Astrocyte (in vitro differentiated cells and primary cell): ENCODE measurements at places on chromosomes 7 and 10. TPM values are rescaled to one million over a fixed set of nuclear protein-coding genes. Genes with fewer than 3 reads are reported as not detected.

- no peak overlapping the region for H3K27ac ChIP-seq
- H3K4me3 ChIP-seq = no peak overlapping the region
- no peak for DNase-seq
- peaks cover 16% of the 10 kb centered on the region for H3K36me3 ChIP-seq
- H3K4me1 ChIP-seq = peaks cover 3% of the 10 kb centered on the region
These were observed 117.3 kb downstream of the SVIL start for GRCh38 chr10:29517352-29517923.

GRCh38 chr7:125412890-125413665, 483.5 kb upstream of the POT1 start:
- H3K36me3 ChIP-seq = no peaks in the 10 kb centered on the region
- no peak overlapping the region for H3K4me3 ChIP-seq
- H3K4me1 ChIP-seq = no peaks in the 10 kb centered on the region
- H3K27me3 ChIP-seq = no peaks in the 10 kb centered on the region

- DNase-seq = no peak
- H3K4me3 ChIP-seq = no peak overlapping the region
- peaks cover 7% of the 10 kb centered on the region for H3K4me1 ChIP-seq
- no peak overlapping the region for H3K27ac ChIP-seq
- no peaks in the 10 kb centered on the region for H3K36me3 ChIP-seq
- no peaks in the 10 kb centered on the region for H3K27me3 ChIP-seq
These were observed 350.3 kb downstream of the GALNT17 start for GRCh38 chr7:71482284-71482683.

DNA sequence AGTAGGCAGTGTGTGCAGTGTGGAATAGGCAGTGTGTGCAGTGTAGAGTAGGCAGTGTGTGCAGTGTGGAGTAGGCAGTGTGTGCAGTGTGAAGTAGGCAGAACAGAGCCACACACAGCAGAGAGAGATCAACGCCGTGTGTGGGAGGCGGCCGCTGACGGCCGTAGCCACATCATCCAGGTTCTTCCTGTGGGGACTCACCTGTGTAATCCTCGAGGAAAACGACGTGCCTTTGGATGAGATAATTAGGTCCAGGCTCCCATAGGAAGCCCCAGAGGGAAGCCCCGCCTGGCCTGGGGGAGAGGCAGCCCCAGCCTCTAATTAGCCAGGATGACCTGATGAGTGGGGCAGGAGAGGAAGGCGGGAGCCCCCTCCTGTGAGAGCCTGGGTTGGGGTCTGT, 25.4 kb downstream of the KNDC1 start:
- H3K36me3 ChIP-seq = no peaks in the 10 kb centered on the region
- H3K27ac ChIP-seq = no peak overlapping the region
- H3K4me1 ChIP-seq = no peaks in the 10 kb centered on the region
- no peaks in the 10 kb centered on the region for H3K27me3 ChIP-seq
- DNase-seq = no peak

DNA sequence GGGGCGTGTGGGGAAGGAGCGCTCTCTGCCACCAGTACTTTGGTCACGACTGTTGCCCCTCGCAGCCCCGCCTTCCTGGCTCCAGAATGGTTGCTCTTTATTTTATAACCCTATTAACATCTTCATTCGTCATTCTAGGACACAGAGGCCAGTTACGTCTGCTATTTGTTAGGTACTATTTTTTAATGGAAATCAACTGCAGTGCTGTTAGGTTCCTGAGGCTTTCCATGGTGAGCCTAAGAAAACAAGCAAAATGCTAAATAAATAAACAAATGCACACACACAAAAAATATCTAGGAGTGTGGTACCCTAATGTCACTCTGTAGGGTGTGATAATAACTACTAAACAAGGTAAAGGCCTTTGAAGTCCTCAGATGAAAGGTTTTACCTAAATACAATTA, 71.1 kb downstream of the SLC37A3 start:
- no peaks in the 10 kb centered on the region for H3K4me1 ChIP-seq
- peaks cover 2% of the 10 kb centered on the region for H3K27me3 ChIP-seq
- H3K36me3 ChIP-seq = no peaks in the 10 kb centered on the region
- H3K27ac ChIP-seq = no peak overlapping the region
- no peak overlapping the region for H3K4me3 ChIP-seq

DNA sequence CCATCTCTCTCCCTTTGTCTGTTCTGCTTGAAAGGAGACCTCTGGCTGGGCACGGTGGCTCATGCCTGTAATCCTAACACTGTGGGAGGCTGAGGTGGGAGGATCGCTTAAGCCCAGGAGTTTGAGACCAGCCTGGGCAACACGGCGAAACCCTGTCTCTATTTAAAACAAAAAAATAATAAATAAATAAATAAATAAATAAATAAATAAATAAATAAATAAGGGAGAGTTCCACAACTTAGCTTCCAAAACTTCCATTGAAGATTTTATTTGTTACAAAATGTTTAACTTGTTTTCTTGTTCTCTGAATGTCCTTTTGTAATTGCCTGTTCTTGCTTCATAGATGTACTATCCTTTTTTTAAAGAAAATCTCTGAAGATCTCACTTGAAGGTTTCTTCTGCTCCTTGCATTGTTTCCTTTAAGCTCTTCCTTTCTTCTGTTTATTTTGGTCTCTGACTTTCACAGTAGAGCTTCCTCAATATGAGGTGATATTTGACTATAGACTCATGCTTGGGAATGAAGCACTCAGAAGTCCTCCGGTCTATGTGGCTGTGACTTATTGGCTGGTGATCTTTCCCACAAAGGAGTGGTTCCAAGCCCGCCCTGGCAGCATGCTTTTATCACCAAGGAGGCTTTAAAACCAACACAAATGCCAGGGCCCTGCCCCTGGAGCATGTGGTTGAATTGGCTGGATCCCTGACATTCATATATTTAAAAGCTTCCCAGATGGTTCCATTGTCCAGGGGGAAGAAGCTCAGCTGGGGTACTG, 18.1 kb upstream of the NPTX2 start:
- no peaks in the 10 kb centered on the region for H3K36me3 ChIP-seq
- DNase-seq = no peak
- H3K4me3 ChIP-seq = no peak overlapping the region
- H3K27ac ChIP-seq = no peak overlapping the region
- H3K27me3 ChIP-seq = peaks cover 2% of the 10 kb centered on the region
- H3K4me1 ChIP-seq = no peaks in the 10 kb centered on the region

DNA sequence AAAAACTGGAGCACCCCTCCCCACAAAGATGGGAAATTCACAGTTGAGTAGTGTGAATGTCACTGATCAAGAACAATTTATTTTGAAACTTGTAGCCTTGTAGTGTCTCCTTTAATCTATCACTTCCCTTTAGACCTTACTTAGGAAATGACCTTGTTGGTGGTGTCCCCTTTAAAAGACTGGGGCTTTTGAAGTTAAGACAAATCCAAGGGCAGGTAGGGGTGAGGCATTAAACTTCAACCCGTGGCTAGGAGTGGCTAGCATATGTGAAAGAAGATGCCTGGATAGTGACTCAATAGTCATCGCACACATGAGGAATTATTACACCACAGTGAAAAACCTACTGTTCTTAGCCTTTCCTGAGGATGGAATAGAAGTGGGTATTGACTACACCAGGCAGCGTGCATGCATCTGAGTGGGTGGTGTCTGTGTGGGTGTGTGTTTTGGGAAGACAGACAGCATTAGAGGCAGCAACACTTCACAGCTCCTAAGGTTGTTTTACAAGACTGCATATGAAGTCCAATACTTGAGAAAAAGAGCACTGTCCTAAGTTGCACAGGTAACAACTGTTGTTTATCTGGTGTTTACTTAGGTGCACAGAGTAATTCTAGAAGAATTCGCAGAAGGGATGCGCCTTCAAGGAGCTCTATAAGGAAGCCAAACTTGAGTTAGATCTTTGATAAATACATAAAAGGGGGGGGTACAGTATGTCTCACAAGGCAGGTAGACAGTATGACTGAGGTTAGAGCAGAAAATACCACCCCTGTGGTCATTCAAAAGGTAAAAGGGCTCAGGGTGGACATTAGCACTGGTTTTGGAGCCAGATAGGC, 32.9 kb downstream of the ABLIM1 start:
- peak; percentile 60 for DNase-seq
- H3K27ac ChIP-seq = no peak overlapping the region
- peaks cover 33% of the 10 kb centered on the region for H3K4me1 ChIP-seq
- H3K27me3 ChIP-seq = no peaks in the 10 kb centered on the region
- H3K4me3 ChIP-seq = no peak overlapping the region
- no peaks in the 10 kb centered on the region for H3K36me3 ChIP-seq

GRCh38 chr10:96642973-96643372, 56.2 kb upstream of the TM9SF3 start:
- H3K4me3 ChIP-seq = no peak overlapping the region
- H3K27me3 ChIP-seq = peaks cover 3% of the 10 kb centered on the region
- no peak for DNase-seq
- H3K36me3 ChIP-seq = no peaks in the 10 kb centered on the region

DNA sequence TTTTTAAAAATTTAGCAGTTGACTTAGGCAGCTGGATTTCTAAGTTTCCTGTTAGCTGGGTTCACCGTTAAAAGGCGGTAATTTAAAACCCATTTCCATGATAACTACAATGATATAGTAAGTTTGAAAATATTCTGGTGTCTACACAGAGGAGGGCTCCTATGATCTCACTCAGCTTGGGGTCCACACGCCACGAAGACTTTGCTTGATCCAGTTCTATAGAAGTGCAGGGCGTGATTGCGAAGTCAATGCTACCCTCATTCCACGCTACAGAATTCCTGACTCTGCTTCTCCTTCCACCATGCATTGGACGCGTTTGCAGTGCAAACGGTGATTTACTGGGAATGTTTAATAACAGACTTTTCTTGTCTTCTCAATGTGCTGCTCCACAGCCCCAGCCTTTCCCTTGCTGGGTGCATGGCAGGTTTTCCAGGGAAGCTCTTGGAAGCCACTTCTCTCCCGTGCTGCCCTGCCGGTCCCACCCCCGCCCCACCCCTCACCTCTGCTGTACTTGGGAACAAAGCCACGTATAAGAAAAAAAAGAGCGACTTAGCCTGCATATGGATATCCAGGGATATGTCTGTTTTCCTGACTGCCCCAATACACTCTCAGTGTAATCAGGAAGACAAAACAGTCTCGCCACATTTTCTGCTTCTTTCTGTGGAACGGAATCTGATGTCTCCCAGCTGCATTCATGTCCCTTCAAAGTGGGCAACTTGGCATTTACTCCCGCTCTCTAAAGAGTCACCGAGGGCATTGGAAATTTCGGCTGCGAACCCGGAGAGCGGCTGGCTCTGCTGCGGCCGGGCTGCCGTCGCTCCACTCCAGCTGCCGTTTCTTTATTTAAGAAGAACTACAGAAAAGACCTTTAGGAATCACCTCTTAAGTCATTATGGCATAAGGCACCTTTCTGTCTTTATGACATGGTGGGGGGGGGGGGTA, 434.4 kb upstream of the MGMT start:
- no peak overlapping the region for H3K27ac ChIP-seq
- DNase-seq = no peak
- H3K36me3 ChIP-seq = no peaks in the 10 kb centered on the region
- no peak overlapping the region for H3K4me3 ChIP-seq
- no peaks in the 10 kb centered on the region for H3K4me1 ChIP-seq

- DNase-seq = no peak
- H3K27ac ChIP-seq = no peak overlapping the region
- no peaks in the 10 kb centered on the region for H3K4me1 ChIP-seq
- no peaks in the 10 kb centered on the region for H3K36me3 ChIP-seq
- no peak overlapping the region for H3K4me3 ChIP-seq
These were observed 21.0 kb downstream of the OR2F1 start for GRCh38 chr7:143975617-143976016.

DNA sequence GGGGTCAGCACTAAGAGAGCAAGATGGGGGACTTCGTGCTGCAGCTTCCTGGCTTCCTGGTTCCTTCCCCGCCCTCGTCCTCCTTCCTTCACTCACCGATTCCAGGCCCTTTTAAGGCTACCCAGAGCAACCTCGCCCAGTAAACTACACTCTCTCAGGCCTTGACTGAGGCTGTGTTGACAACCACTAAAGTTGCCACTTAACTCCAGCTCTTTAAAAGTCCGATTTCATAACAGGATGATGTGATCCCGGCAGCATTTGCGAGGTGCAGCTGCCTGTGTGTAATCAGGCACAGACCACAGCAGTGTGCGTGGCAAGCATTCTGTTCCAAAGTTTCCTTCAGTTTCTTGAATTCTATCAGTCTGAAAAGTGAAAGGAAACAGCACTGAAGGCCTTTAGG, 110.6 kb downstream of the RAB11FIP2 start:
- H3K27ac ChIP-seq = no peak overlapping the region
- no peak overlapping the region for H3K4me3 ChIP-seq
- H3K27me3 ChIP-seq = no peaks in the 10 kb centered on the region

DNA sequence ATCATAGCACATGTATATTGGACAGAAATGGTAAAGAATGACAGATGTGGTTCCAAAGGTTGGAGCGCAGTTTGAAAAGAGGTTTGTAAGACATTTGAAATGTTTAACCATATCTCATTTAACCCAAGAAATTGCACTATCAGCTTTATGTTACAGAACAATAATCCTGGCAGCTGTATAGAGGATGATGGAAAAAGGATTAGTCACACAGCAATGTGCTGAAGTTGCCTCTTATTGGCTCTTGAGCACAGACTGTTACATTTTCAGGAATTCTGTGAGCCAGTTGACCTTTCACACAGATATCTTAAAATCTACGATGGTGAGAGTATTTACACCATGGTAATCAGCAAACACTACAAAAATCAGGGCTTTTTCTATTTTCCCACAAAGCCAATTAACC, 3.9 kb downstream of the COG5 start:
- peaks cover 36% of the 10 kb centered on the region for H3K4me1 ChIP-seq
- H3K36me3 ChIP-seq = peaks cover 10% of the 10 kb centered on the region
- H3K4me3 ChIP-seq = no peak overlapping the region
- no peaks in the 10 kb centered on the region for H3K27me3 ChIP-seq
- peak; percentile 73 for DNase-seq
- H3K27ac ChIP-seq = peak overlapping the region; percentile 43

DNA sequence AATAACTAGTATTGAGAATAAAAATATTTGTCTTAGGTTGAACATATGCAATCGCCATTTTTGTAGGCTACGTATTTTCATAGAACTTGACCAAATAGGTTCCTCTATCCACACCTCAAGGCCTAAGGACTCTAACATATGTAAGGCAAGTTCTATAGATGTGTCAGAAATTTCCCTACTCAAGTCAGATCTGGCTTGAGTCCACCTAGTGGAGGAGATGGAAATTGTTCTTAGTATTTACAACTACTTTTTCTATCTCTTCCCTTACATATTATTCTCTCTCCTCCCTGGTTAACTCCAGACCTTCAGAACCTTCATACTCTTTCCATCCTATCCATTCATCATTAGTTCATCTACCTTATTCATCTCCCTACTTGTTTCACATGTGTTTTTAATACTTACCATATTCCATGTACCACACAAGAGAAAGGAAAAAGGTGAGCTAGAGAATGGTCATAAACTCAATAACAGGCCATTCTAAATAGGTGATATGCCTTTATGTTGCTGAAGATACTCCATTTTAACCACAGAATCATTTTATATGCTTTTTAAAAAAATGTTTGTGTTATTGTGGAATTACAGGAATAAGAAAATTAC, 174.5 kb upstream of the HDAC9 start:
- H3K4me3 ChIP-seq = no peak overlapping the region
- peak; percentile 29 for DNase-seq
- H3K27me3 ChIP-seq = no peaks in the 10 kb centered on the region
- no peaks in the 10 kb centered on the region for H3K36me3 ChIP-seq

TRIM50 gene
- not detected in 2 replicates for total RNA-seq

PSAP gene
- total RNA-seq = 1,120 and 1,191 TPM in 2 replicates

IL6 gene
- total RNA-seq = 2.5 and 2.7 TPM in 2 replicates

COL17A1 gene
- total RNA-seq = 2.6 and 10.1 TPM in 2 replicates

BICC1 gene
- 23.0 and 37.5 TPM in 2 replicates for total RNA-seq

CYP3A7 gene
- not detected in 2 replicates for total RNA-seq

ANKRD1 gene
- total RNA-seq = 841 and 913 TPM in 2 replicates

EBLN1 gene
- total RNA-seq = not detected in 2 replicates

VGF gene
- 40.5 and 51.8 TPM in 2 replicates for total RNA-seq

KLLN gene
- total RNA-seq = 1.4 and 1.5 TPM in 2 replicates

UNCX gene
- not detected in 2 replicates for total RNA-seq

AKR1B15 gene
- not detected in 2 replicates for total RNA-seq

BMPER gene
- total RNA-seq = 2.1 and 4.4 TPM in 2 replicates
